ENCODE measurements at places on chromosomes 13 and 19.

DNA sequence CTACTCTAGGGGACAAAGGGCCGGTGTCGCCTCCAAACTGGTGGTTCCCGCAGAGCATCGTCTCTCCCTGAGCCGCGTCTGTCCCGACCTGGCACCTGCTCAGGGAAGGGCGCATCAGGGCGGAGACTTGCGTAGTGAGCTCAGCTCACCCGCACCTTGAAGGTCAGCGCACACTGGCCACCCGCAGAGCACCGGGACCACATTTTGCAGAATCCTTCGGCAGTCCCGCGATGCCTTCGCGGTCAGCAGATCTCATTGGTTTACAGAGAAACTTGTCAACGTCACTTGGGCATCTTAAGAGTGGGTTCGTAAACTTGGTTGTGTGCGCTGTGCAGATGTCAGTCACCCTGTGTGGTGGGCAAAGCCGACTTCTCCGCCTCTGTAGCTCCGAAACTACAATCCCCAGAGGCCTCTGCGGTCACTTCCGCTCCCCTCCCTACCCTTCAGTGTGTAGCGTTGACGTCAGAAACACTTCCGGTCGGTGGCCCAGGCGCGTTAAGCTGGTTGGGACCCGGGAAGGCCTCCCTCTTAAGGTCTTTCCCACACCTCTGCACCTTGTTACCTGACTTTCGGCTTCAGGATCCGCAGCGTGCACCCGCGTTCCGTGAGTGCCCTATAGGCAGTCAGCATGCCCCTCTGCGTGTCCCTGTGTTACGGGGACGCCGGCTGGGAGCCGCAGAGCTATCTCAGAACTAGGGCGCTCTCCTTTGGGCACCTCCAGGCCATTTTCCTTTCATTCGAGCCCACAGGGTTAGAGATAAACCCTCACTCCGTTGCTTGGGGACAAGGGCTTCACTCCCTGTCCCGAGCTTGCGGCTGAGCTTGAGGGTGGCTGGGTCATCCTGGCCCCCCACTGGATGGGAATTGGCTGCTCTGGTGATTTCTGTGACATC is 36.5 kb upstream of the ZNF527 start:
- peak; percentile 68 for DNase-seq

- no peak for DNase-seq
Observed at GRCh38 chr19:15107061-15108010, at the start of gene SYDE1. SYDE1 (plus strand) TSS chr19:15107401; CDS start chr19:15107434, 33 bp downstream.

DNA sequence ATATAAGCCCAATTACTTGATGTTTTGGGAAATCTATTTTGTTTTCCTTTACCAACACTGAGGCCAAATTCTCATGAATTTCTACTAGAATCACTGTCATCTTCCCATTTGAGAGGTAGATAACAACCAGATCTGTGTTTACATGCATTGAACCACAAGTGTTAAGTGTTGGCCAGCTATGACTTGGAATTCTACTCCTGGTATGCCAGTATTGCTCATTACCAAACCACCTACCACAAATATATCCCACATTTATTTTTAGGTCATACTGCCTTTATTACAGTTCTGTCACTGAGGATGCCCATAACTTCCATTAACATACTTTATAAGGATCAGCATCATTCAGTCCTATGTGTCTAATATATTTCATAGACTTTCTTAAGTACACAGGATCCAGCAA is 328.9 kb downstream of the DIAPH3 start:
- DNase-seq = no peak

GRCh38 chr13:109160887-109161669 is 531.7 kb downstream of the MYO16 start:
- DNase-seq = no peak

- no peak for DNase-seq
Observed at GRCh38 chr13:36629057-36629385, 44.8 kb upstream of the SERTM1 start.

DNA sequence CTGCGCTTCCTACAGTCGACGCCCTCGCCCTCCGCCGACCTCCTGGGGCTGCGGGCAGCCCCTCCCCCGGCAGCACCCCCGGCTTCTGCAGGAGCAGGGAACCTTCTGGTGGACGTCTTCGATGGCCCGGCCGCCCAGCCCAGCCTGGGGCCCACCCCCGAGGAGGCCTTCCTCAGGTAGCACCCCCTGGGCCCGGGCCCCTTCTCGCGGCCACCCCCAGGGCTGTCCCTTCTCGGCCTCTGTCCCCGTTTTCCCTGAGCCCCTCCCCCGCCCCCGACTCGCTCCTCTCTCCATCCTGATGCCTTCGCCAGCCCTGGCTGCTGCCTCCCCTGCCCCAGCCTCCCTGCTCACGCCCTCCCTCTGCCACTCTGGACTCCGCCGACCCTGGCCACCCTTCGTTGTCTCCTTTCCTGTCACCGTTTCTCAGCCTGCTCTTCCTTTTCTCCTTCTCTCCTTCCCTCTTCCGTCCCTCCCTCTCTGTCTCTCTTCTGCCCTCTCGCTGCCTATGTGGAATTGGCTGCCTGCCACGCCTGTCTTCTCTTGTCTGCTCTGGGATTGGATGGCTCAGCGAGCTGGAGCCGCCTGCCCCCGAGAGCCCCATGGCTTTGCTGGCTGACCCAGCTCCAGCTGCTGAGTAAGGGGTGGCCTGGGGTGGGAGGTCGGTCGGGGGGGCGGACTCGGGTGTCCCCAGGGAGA is 11.0 kb downstream of the FUZ start:
- no peak for DNase-seq

DNA sequence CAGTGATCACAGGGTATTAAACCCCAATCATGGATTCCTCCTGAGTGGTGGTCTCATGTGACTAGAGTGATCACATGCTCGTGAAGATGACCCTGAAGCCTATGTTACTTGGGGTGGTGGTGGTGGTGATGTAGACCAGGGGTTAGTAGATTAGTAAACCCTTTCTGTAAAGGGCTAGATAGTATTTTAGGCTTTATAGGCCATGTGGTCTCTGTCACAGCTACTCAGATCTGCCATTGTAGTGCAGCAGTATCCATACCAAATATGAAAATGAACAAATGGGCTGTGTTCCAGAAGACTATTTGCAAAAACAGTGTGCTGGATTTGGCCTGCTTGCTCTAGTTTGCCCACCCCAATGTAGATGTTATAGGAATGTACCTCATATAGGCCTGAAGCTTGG is 9.4 kb downstream of the NDFIP2 start:
- DNase-seq = no peak

DNA sequence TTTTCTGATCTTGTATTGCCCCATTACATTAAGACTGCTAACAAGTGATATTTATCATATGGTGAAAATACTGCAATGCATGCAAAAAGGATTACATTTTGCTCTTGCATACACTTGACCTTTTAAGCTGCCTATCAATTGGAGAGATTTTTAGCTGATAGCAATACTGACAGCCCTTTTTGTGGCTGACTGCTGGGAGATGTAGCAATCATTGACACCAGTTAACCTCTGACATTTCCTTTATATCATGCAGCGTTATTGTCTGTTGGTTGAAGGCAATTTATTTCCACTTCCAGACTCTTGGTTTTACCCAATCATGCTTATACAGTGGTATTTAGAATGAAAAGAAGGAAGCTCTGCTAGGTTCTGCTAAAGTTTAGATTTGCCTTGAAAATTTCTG is 364.0 kb downstream of the LMO7 start:
- DNase-seq = no peak

GRCh38 chr13:80047406-80047805 is 293.5 kb downstream of the SPRY2 start:
- DNase-seq = no peak

DNA sequence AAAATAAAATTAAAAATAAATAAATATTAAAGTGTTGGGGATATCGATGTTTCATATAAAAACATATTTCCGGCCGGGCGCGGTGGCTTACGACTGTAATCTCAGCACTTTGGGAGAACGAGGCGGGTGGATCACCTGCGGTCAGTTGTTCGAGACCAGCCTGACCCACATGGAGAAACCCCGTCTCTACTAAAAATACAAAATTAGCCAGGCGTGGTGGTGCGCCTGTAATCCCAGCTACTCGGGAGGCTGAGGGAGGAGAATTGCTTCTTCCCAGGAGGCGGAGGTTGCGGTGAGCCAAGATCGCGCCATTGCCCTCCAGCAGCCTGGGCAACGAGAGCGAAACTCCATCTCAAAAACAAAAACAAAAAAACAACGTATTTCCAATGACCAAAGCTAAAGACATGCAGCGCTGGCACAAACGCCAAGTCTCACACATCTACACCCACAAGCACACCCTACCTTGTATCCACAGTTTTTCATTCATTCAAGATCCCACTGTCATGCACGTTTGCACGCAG is 907 bp downstream of the ZNF569 start:
- DNase-seq = no peak

GRCh38 chr13:31248361-31248760 is 48.6 kb downstream of the B3GLCT start:
- no peak for DNase-seq

- no peak for DNase-seq
Observed at GRCh38 chr13:38415233-38415632, 65.6 kb downstream of the UFM1 start.

- no peak for DNase-seq
Observed at GRCh38 chr13:38630780-38631179, 56.1 kb upstream of the FREM2 start.

DNA sequence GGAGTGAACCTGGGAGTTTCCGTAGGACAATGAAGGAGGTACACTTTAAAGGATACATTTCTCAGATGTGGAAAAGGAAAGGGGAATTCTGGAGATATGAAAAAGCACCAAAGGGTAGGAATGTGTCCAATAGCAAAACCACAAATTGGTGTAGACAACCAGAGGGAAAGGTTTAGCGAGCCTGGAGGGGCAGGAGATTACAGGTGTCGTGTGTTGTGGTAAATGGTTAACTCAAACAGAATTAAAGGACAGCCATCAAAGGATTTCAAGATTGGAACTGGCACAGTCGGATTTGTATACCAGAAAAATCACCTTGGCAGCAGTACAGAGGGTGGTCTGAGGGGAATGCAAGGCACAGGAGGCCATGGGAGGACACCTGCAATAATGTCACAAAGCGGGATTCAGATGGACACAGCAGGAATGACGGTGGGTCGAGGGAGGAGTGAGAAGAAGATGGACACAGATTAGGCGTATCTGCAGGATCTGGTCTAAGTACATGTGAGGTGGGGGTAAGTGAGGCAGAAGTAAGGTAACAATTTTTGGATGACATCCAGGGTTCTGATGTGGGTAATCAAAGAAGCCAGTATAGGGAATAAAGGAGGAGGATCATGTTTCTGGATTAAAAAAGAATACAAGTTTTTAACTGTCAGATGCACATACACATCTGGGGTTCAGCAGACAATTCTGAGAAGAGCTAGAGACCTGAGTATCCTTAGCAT is 361.6 kb downstream of the KLF12 start:
- no peak for DNase-seq

- DNase-seq = no peak
Observed at GRCh38 chr19:4376671-4376990, 23.7 kb downstream of the SH3GL1 start.

DNA sequence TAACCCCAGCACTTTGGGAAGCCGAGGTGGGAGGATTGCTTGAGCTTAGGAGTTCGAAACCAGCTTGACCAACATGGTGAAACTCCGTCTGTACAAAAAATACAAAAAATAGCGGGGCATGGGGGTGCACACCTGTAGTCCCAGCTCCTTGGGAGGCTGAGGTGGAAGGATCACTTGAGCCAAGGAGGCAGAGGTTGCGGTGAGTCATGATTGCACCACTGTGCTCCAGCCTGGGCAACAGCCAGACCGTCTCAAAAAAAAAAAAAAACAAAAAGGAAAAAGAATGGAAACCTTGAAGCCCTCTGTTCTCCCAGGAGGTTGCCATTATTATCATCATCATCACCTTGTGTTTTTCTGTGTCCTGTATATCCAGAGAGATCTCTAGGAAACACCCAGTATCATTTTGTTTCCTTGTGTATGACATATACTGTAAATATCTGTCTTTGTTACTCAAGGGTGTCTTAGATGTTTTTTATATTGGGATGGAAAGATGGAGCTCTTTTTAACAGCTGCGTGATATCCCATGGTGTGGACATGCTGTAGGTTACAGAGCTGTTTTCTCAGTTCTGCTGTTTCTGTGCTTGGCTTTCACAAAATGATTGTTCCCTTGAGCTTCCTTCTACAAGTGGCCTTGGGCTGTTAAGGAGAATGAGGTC is 11.8 kb downstream of the CHAF1A start:
- no peak for DNase-seq

DNA sequence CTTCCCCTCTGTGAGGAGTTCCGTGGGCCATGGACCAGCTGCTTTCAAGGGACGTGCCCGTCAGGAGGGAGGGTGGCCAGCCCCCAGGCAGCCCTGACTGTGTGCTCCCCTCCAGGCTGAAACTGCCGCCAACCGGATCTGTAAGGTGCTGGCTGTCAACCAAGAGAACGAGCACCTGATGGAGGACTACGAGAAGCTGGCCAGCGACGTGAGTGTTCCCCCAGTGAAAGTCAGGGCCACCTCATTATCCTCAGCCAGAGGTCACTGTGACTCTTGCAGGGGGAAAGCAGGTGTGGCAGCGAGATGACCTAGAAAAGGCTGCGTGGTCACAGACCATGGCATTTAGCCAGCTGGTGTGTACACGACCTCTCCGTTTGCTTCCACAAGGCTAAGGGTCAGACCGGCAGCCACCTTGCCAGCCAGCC is 29.9 kb downstream of the CAPN12 start:
- no peak for DNase-seq

GRCh38 chr19:54023191-54023590 is 31.8 kb downstream of the CACNG6 start:
- DNase-seq = no peak

- DNase-seq = peak; percentile 59
Observed at GRCh38 chr13:43785650-43786471, 911 bp downstream of the ENOX1 start.

- no peak for DNase-seq
Observed at GRCh38 chr13:45325806-45326205, 15.2 kb downstream of the TPT1 start.

- no peak for DNase-seq
Observed at GRCh38 chr19:45814851-45815480, at the start of gene RSPH6A. RSPH6A (minus strand) TSS chr19:45815308; CDS start chr19:45815176, 132 bp downstream.

DNA sequence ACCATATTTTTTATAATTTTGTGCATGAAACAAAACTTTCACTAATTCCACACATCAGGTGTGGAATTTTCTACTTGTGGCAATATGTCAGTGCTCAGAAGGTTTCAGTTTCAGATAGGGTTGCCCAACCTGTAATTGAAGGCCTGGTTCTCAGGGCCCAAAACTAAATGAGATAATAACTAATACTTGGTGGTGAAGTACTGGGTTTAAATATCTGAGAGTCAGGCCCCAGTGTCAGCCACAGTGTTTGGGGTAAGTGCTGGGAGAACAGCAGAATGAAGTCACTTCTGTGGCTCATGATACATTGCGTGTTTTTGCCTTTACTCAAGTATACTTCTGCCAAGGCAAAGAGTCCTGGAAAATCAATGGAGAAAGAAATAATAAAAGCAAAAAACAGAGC is 5.6 kb downstream of the SAFB start:
- DNase-seq = no peak

DNA sequence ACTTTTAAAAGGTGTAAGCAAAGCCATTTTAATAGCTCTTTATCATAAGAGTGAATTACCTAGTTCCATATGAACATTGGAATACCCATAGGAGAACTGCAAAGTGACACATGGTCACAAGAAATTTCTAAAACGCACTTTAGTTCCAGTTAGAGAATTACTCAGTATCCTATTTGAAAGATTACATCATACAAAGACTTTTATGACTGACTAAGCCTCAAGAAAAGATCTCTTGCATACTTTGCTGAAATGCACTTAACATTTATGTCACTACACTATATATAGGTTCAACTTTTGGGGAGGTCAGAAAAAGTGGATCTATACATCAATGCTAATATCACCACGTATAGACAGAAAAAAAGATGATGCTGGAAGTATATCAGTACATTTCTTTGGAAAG is 7.1 kb downstream of the PCDH9 start:
- DNase-seq = no peak

- DNase-seq = no peak
Observed at GRCh38 chr13:110509971-110510786, 51.3 kb downstream of the RAB20 start.
